ENCODE measurements at places on chromosomes 3 and 15.

DNA sequence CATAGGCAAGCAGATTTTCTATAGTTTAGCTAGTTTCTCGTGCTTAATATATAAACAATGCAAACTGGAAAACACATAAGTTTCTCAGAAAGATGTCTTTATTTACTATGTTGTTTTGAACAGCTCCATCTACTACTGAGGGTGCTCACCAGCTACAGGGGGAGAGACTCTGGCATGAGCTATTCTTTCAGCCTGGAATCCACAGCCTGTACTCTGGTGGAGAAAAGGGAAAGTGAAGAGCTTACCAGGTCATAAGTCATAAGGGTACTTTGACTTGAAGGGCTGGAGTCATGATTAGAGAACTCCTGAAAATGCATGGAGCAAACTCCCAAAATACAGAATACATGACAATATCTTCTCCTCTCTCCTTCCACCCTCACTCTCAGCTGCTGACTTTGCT, 4.4 kb upstream of the AVEN start:
- no peak for DNase-seq

GRCh38 chr3:142087676-142088075, 61.7 kb downstream of the TFDP2 start:
- no peak for DNase-seq

GRCh38 chr3:150421799-150422548, 13.9 kb downstream of the TSC22D2 start:
- DNase-seq: no peak

- peak; percentile 46 for DNase-seq
Measured at GRCh38 chr3:171788546-171789351, 21.5 kb downstream of the PLD1 start.

DNA sequence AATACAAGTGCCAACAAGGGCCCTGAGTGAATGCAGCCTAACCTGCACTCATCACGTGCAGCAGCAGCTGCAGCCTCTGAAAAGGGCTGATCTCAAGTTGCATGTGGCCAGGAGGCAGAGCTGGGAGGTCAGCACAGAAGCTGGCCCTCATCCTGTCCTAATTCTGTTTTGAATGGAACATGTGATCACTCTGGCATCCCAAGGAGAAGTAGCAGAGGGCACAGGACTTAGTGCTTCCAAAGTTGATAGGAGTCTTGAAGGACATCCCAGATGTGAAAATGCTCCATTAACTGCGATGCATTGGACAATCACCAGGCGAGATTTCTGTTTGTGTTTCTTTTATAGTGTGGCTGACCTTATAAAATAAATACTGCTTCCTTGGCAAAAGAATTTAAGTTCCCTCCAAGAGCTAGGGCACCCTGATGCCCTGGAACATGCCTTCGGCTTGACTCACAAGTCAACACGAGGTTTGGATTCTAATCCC, 31.6 kb upstream of the STAG1 start:
- no peak for DNase-seq

DNA sequence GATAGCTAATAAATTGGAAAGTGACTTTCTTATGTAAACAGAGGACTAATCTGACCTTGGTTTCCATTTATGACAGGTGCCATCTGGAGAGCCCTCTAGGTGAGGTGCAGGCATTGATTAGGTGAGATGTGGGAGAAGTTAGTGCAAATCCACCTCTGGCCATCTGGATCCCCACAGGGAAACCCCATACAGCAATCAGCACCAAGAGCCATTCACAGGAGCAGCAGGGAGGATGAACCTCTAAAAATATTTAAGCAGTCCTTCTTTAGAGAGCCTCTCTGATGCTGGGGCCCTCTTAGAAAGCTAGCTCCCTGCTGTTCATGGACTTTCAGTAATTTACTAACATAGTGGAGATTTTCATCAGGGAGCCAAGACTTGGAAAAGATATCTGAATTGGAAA, 69.3 kb downstream of the CLSTN2 start:
- DNase-seq: no peak

Data from NCI-H774 (cell line).